ENCODE measurements at places on chromosomes 1 and 21.

DNA sequence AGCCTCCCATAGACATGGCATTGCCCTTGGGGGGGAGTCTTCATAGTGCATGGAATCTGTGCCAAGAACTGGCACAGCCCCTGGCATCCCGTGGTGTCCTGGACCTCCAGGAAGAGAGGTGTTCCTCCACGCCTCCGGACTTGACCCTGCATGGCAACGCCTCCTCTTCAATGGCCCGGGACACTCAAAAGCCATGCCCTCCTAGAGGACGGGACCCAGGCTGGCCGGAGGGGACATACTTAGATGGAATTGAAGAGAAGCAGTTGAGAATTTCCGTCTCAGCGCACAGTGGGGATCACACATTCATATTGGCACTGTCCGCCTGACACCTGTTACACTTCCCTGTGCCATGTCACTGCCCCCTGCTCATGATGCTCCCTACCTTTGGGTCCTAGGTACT, 38.4 kb upstream of the TENT5C start:
- DNase-seq, result no peak

- no peak for DNase-seq
Observed at GRCh38 chr1:160708118-160708517, 3.5 kb downstream of the CD48 start.

GRCh38 chr1:198519639-198520501, 20.6 kb downstream of the ATP6V1G3 start:
- no peak for DNase-seq

GRCh38 chr1:113401067-113401466, 10.8 kb downstream of the MAGI3 start:
- DNase-seq, result no peak

GRCh38 chr1:3444298-3444697, 10.2 kb upstream of the ARHGEF16 start:
- DNase-seq, result no peak

- DNase-seq, result no peak
Observed at GRCh38 chr21:46180079-46180722, 4.1 kb downstream of the SPATC1L start.

DNA sequence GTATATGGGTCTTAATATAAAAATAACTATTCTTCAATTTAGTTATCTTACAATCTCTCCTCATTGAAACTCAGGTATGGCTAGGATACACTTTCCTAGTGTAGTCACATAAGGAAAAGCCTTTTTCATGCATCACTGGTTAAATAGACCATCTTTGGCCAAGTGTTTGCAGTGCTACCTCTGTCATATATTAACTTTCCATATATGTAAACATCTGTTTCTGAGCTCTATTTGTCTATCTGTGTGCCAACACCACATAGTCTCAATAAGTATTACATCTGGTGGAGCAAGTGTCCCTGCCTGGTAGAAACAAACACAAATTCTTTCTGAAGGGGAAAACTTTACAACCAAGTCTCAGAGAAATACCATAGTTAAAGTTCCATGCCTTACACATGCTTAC, 134.6 kb downstream of the TSEN15 start:
- DNase-seq, result no peak

- DNase-seq, result no peak
Observed at GRCh38 chr1:85148524-85149250, 52.1 kb downstream of the SYDE2 start.

DNA sequence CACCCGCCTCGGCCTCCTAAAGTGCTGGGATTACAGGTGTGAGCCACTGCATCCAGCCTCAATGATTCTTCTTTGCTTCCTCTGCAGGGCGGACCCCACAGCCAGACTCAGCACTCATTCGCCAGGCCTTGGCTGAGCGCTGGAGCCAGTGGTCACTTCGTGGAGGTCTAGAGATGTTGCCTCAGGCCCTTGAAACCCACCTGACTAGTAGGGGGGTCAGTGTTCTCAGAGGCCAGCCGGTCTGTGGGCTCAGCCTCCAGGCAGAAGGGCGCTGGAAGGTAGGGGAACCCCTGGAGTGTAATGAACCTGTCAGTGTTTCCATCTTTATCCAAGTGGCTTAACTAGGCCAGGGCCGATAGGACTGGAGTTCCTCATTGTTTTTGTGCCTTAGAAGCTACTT, 2.7 kb downstream of the PPOX start:
- no peak for DNase-seq

Measured in CD4-positive, alpha-beta T cell treated with Interferon gamma for 1 hour (primary cell).